Kidney capillary endothelial cell (primary cell): ENCODE measurements at places on chromosomes 11 and 22.

DNA sequence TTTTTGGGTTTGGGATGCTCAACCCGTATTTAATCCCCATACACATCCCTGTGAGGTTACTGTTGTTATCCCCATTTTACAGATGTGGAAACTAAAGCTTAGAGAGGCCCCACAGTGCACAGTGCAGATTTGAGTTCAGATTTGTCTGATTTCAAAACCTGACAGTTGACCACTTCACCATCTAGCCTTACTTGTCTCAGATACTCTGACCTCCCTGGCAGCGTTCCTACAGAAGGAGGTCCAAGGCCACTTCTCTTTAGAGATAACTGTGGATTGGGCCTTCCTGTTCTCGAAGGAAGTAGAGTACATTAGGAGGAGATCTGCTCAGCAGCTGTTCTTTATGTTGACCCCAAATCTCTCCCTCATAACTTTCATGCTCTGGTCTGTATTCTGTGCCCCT lies 46.7 kb upstream of the CTTN start:
- no peak for DNase-seq

GRCh38 chr11:106983261-106983660 lies 35.0 kb downstream of the GUCY1A2 start:
- DNase-seq, result no peak

GRCh38 chr11:75454987-75455386 lies 22.0 kb upstream of the KLHL35 start:
- DNase-seq, result no peak

DNA sequence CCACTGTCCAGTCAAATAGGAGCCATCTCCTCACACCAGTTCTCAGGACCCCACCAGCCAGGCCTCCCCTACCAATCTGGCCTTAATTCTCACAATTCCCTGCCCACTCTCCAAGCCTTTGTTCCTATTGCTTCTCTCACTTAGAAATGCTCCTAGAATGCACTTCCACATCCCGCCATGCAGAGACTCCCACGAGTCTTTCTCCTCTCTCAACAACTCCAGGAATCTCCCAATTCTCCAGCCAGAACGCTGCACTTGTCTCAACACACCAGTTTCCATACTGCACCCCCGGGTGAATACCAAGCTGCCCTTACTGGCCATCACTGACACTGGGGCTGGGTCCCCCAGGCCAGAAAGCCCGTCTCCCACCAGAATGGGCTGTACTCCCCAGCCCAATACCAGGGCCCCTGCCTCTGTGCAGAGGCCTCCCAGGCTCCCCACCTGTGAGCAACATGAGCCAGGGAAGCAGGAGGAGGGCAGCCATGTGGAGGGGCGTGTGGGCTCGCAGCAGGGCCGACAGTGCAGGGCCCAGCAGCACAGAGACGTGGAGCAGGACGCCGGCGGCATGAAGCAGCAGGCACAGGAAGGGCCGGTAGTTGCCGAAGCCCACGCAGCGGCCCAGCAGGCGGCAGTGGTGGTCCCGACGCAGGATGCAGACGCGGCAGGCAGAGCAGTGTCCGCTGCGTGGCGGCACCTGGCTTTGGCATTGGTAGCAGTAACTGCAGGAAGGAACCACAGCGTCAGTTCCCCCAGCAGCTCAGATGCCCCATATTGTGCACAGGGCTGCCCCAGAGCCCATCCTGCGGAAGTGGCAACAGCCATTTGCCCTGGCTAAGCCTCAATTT lies 2.4 kb downstream of the ZDHHC24 start:
- DNase-seq, result peak; percentile 83

GRCh38 chr11:119445850-119446249 lies 22.9 kb upstream of the THY1 start:
- no peak for DNase-seq

DNA sequence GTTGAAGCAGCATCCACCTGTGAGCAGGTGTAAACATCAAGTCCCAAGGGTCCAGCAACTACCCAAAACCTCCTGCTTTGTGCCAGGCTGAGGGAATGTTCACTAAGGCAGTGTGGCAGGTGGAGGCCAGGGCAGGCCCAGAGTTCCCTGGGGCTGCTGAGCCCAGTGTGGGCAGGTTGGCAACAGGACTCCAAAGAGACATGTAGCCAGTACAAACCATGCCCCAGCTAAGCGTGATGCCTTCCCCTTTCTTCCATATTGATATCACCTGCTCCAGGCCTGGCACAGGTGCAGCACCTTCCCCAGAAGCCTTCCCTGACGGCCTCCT lies 30.0 kb upstream of the SCUBE2 start:
- DNase-seq, result no peak
